ENCODE measurements at places on chromosomes 16 and 17.

- no peak for DNase-seq
Measured at GRCh38 chr16:86101897-86102157, 202.9 kb downstream of the IRF8 start.

- DNase-seq, result no peak
Measured at GRCh38 chr16:2769675-2770056, 7.4 kb downstream of the ELOB start.

- DNase-seq, result peak; percentile 10
Measured at GRCh38 chr17:38733982-38734973, 4.1 kb downstream of the CISD3 start.

GRCh38 chr16:52383640-52384292 lies 163.2 kb downstream of the TOX3 start:
- peak; percentile 9 for DNase-seq

DNA sequence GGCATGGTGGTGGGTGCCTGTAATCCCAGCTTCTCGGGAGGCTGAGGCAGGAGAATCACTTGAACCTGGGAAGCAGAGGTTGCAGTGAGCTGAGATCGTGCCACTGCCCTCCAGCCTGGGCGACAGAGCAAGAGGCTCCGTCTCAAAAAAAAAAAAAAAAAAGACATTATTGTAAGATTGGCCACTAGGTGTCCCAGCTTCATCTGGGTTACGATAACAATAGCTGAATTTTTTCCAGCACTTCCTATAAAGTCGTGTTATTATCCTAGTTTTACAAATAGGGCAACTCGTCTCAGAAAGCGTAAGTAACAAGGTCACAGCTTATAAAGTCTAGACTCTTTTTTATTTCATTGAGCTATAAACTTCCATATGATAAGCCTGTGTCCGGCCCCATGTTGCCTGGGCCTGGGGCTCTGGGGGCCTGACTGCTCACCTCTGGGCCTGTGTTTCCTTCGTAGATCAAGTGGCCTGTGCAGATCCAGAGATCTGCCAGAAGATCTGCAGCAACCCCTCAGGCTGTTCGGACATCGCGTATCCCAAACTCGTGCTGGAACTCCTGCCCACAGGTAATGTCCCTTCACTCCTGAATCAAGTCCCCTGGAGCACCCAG lies 60.5 kb downstream of the SLC5A11 start:
- DNase-seq, result no peak

- DNase-seq, result no peak
Measured at GRCh38 chr16:12600116-12600515, 203.6 kb downstream of the CPPED1 start.

- no peak for DNase-seq
Measured at GRCh38 chr17:35866341-35866950, 2.2 kb downstream of the HEATR9 start.

GRCh38 chr16:50281391-50282009 lies 15.1 kb downstream of the ADCY7 start:
- DNase-seq, result no peak

DNA sequence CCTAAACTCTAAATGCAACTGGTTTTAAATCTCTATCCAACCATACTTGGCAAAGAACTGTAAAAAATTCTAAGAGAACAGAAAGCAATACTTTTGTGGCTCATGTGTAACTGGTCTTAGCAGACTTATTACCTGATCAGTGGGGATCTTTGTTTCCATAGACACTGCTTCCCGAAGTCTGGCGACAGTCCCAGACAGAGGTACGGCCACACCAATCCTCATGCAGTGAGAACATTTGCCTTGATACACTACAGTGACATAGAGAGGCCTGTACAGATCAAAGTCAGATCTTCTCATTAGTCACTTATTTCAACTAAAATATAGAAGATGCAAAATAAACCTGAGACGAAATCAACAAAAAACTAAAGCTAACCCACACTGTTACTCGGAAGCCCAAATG lies 43.9 kb downstream of the USP31 start:
- no peak for DNase-seq

DNA sequence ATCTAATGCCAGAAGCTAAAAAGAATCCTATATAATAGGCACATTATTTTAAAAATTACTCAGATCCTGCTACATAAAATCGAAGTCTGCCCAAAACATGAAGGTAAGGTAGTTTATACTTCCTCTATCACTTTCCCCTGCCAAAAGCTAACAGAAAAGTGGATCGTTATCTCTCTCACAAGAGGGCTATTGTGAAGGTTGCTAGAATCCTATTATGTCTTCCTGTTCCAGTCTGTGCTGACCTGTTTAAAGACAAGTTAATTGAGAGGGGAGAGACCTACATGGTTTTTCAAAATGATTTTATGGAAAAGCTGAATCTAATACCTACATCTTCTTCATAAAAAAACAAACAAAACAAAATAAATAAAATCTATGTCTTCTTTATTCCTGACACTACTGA lies 1410.9 kb upstream of the CDH8 start:
- DNase-seq, result no peak

GRCh38 chr17:76077584-76078110 lies 1.3 kb upstream of the ZACN start:
- no peak for DNase-seq

DNA sequence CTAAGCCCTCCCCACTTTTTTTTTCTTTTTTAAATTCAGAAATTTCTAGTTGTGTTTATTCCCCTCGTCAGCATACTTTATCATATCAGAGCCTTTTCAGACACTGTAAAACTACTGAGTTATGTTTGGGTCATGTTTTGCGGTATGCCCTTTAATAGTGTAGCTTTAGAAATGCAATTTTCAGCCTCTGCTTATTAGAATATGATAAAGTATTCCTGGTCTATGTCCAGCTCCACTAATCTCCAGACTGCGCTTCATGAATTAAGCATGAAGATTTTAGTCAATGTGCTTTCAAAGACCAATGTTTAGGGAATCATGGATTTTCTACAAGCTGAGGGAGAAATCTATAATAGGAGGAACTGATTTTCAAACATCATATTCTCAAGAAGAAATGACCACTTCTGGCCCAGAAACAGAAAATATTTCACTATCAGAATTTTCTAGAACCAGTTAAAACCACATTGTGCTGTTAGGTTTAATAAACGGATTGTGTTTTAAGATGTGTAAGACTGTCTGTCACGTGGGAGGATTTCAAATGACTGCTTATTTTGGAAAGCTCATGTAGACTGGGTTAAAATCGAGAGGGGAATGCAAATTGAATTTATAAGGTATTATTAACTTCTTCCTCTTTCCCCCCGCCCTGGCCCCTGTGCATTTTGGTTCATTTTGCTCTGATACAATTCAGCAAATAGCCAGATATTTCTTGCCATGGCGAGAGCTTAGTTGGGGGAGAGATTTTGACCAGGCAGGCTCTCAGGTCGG lies 498.5 kb downstream of the WWOX start:
- DNase-seq, result no peak

DNA sequence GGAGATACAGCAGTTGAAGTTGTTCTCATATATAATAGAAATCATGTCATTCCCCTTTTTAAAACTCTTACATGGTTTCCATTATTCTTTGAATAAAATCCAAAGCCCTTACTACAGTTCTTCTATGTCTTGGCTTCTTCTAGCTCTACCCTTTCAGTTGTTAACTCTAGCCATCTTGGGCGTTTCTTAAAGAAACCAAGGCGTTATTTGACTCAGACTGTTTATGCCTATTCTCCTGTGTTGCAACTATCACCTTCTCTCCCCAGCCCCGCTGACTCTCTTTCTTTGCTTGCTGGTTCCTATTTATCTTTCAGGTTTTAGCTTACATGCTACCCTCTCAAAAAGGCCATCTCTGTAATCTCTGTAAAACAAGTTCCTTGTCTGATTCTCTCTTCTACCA lies 32.7 kb downstream of the NFATC3 start:
- no peak for DNase-seq

GRCh38 chr16:14111713-14112538 lies 40.8 kb downstream of the MRTFB start:
- DNase-seq, result no peak

GRCh38 chr17:41551365-41551764 lies 20.5 kb downstream of the KRT9 start:
- no peak for DNase-seq

DNA sequence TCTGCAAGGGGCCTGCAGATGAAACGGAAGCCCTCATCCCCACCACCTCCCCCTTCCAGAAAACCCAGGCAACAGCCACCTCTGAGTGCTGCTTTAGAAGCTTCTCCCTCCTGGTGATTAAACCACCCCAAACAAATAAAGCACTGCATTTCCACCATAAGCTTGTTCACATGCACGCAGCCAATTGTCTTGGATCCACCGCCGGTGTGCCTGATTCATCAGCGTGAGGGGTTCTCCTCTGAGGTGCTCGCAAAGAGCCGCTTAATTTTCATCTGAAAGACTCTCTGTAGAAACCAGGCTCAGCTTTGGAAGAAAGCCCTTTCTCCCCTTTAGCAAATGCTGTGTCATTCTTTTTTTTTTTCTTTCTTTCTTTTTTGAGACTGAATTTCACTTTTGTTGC lies 155.2 kb upstream of the EEF2KMT start:
- DNase-seq, result no peak

GRCh38 chr16:84593825-84594724 lies 23.8 kb downstream of the COTL1 start:
- DNase-seq, result no peak

DNA sequence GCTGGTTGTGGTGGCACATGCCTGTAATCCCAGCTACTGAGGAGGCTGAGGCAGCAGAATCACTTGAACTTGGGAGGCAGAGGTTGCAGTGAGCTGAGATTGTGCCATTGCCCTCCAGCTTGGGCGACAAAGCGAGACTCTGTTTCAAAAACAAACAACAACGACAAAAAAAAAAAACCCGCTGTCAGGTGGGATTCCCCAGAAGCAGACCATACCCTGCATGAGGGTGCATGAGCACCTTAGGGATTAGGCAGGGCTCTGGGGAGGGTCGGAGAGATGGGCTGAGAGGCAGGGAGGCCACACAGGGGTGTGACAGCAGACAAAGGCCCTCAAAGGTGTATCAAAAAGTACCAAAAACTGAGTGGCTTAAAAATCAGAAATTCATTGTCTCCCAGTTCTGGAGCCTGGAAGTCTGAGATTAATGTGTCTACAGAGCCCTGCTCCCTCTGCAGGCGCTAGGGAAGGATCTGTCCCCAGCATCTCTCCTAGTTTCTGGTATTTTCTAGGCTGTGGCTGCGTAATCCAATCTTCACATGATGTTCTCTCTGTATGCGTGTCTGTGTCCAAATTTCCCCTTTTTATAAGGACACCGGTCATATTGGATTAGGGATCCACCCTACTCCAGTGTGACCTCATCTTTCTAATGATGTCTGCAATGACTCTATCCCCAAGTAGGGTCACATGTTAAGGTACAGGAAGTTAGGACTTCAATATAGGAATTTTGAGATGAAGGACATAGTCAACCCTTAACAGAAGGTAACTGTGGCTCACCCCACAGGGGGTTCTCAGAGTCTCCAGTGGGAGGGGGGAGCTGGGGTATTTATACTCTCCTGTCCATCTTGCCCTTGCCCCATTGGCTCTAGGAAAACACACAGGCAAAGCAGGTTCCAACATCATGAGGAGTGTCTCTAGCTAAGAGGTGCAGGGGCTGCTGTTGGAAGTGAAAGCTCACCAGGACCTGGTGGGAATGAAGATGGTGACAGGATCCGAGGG lies 13.6 kb upstream of the TVP23A start:
- no peak for DNase-seq

DNA sequence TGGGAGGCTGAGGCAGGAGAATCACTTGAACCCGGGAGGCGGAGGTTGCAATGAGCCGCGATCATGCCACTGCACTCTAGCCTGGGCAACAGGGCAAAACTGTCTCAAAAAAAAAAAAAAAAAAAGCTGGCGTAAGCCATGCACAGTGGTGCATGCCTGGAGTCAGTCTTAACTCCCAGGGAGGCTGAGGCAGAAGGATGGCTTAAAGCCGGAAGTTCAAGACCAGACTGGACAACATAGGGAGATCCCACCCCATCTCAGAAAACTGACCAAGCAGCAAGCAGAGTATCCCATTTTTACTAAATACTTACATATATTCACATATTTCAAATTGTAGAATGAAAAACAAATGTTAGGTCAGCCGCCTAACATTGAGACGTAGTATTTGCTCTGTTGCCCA lies 4.6 kb downstream of the NT5C start:
- no peak for DNase-seq

- DNase-seq, result no peak
Measured at GRCh38 chr17:58096892-58097291, 13.7 kb downstream of the DYNLL2 start.

DNA sequence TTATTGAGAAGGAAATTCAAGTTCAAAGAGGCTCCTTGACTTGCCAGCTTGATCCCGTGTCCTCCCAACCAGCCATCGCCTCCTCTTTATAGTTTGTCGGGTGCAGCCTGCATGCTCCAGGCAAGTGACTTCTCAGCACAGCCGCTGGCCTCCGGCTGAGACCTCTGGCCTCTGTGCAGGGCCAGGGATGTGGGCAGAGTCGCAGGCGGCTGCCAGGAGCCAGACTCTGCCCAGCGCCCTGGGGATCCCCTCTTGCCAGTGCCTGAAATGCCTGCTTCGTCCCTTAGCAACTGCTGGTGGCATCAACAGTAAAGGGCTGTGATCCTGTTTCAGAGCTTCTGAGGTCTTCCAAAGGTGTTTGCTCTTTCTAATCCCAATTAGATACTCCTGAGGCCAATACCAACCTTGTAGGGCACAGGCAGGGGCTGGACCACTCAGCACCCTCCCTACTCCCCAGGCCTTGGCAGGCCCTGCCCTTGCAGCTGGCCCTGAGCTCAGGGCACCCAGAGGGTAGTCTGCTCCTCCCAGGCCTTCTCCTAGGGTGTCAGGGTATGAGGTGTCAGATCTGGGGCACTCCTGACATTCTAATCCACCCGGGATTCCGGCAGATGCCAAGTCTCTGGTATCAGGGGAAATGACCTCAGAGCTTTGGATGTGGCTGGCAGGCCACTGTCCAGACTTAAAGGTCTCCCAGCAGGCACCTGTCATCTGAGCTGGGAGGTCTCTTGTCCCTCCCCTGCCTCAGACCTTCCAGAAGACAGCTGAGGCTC lies 68.0 kb upstream of the SIAH1 start:
- no peak for DNase-seq

- DNase-seq, result peak; percentile 77
Measured at GRCh38 chr17:81566461-81567126, 14.4 kb upstream of the FAAP100 start.

- no peak for DNase-seq
Measured at GRCh38 chr17:18362698-18363100, 651 bp downstream of the SHMT1 start.

DNA sequence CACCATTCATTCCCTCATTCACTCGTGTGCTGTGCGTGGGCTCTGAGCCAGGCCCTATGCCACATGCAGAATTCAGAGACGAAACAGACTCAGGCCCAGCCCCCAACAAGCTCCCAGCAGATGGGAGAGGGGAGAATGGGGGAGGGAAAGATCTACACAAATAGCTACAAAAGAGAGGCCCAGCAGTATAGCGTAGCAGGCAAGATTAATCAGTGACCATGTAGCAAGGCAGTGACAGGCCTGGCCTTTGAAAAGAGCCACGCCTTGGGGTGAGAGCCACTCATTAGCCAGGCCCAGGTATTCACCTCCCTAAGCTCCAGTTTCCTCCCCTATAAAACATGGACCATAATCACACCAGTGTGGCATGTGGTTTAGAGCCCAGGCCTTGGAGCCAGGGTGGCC lies 16.4 kb upstream of the KRT19 start:
- DNase-seq, result peak; percentile 65
